ENCODE measurements at places on chromosomes 7 and 10.

GRCh38 chr7:26856176-26856985 is 8.0 kb downstream of the SKAP2 start:
- DNase-seq = no peak

DNA sequence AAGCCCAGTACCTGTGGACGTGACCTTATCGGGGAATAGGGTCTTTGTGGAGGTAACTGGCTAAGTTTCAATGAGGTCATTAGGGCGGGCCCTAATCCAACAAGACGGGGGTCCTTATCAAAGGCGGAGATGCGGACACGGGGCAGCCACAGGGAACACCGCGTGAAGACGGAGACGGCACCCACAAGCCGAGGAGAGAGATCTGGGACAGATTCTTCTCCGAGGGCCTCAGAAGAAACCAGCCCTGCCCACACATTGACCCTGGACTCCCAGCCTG is 516.9 kb downstream of the DNAJB6 start:
- DNase-seq = no peak

DNA sequence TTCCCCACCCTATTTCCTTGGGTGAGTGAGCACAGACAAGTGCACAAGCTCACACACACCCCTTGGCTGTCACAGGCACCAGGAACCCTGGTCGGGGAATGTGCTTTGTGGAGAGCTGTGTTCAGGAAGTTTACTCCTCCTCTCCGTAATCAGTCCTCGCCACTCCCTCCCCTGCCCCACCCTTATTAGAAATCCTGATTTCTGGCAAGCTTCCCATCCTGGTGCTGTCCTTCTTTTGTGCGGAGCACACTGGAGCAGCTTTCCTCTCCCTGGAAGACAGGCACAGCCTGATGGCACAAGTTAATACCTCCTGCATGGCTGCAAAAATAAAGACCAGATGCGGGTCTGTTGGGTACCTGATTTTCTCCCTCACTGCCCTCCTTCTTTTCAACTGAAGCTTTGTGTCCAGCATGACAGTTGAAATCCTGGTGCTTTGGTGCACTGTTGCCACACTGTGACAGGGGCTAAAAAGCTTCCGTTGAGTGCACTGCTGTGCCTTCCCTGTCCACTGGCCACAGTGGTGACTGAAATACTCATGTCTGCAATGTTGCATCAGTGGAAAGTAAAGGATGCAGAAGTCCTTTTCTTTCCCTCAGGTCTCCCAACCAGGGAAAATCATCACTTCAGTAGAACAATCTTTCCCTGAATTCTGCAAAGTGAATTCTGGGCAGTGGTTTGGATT is 55.0 kb downstream of the LRRC4 start:
- DNase-seq = no peak

DNA sequence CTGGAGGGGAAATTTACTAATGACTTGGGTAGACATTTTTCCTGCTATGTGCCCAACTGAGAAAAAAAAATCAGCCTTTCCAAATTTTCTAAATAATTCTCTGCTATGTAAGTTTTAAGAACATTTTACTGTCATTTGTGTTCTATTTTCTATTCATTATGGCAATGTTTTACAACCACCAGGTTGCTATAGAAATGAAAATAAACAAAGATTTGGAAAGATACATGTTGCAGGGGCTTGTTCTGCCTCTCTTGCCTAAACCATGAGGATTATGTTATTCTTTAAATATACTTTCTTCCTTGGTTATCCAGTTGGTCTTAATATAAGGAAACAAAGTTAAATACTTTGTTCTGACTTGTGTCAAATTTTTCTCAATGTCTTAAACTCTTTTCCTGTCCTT is 257.2 kb downstream of the TWIST1 start:
- no peak for DNase-seq

GRCh38 chr10:120982507-120982906 is 131.3 kb downstream of the WDR11 start:
- no peak for DNase-seq

DNA sequence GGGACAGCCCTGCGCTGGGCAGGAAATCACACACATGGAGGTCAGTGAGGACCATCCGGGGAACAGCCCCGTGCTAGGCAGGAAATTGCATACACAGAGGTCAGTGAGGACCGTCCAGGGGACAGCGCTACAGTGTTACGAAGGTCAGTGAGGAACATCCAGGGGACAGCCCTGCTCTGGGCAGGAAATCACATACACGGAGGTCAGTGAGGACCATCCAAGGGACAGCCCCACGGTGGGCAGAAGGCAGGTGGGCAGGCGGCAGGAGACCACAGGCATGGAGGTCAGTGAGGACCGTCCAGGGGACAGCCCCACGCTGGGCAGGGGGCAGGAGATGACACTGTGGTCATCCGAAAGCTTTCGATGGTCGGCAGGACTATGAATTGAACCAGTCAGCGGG is 79.7 kb downstream of the PTPRN2 start:
- no peak for DNase-seq

DNA sequence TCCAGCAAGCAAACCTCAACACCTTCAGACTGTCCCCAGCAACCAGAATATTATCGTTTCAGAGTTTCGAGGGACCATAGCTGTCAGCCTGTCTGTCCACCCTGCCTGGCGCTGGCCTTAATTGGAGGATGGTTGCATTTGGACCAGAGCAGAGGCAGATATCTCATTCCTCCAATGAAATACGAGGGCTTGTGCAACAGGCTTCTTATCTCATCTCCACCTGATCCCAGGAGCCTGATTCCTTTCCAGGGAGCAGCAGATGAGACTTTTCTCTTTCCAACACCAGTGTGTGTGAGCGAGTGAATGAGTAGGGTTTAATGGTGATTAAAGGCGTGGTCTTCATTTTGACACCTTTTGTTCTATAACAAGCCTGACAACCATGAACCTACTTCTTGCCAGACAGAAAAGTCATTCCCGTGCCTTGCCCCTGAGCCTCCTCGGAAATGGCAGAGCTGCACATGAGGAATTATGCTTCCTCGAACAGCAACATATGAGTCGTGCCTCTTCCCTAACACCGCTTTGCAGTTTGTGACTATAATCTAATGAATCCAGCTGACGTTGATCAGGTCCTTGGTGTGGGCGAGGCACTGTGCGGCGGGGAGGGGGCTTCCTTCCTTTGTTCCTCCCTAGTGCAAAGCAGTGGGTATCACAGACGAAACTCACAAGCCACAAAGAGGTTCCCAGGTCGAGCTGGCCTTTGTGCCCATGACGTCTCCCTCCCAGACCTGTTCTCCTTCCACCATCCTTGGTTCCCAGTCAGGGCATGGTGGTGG is 147.4 kb downstream of the CUX1 start:
- no peak for DNase-seq

- DNase-seq = no peak
These were observed 140.5 kb downstream of the LRRC4 start for GRCh38 chr7:127890726-127891125.

GRCh38 chr10:12808014-12808613 is 193.4 kb downstream of the CCDC3 start:
- no peak for DNase-seq

GRCh38 chr7:99003419-99003818 is 125.1 kb downstream of the TRRAP start:
- DNase-seq = no peak

DNA sequence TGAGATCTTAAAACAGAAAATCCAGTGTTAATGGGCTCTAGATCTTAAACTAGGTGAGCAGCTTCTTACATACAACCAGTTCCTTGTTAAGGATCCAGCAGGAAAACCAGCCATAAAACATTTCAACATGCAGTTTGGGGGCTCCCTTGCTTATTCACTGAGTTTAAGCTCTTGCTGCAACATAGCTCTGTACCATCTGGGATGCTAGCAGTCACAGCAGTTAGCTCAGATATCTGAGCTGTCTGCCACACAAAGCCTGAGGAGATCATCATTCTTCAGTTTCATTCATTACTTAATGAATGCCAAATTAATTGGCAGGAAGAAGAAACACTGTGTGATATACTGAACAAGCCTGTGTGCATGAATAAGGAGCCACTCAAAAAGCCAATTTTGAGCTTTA is 62.8 kb downstream of the PODXL start:
- DNase-seq = no peak

GRCh38 chr7:18289788-18290187 is 205.8 kb upstream of the HDAC9 start:
- DNase-seq = no peak

DNA sequence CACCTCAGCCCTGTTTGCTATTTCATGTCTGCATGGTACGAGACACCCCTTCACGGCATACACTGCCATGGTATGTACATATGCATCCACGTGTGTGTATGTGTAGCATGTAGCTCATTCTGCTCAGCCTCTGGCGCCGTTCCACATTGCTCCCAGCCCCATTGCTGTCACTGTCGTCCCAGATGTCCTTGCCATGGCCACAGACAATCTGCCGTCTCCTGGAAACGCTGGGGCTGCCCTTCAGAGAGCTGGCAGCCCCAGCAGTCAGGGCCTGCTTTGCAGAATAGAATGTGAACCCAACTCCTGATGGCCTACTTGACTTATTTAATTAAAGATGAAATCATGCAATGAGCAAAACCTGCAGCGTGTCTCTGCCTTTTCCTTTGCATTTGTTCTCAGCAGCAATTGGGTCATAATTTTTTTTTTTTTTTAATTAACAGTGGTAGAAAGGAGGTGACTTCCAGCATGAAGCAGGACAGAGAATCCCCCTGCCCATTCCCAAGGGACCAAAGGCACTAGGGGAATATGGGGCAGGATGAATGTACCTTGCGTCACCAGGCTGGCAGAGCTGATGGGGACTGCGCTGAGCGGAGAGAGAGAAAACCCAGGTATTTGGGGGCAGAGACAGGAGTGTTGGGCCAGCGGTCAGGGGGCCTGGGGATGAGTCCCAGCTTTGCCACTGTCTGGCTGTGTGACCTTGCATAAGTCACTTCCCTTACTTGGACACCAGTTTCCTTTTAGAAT is 49.2 kb downstream of the CHST3 start:
- DNase-seq = no peak

GRCh38 chr10:78148216-78148960 is 114.7 kb downstream of the RPS24 start:
- DNase-seq = no peak

DNA sequence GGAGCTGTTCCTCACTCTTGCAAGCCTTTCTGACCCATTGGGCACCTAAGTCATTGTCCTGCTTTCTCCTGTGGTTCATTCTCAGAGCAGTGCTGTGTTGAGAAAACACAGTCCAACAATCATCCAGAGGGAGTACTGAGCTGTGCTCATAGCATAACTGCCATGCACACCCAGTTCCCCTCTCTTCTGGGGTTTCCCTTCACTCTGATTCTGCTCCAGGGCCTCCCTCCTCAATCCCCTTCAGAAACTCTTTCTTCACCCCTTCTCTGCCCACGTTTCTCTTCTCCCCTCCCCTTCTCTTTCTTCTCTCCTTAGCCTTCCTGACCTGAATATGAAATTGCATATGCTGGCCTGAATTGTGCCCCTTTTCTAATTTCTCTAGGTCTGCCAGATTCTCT is 155.8 kb downstream of the AOAH start:
- no peak for DNase-seq

DNA sequence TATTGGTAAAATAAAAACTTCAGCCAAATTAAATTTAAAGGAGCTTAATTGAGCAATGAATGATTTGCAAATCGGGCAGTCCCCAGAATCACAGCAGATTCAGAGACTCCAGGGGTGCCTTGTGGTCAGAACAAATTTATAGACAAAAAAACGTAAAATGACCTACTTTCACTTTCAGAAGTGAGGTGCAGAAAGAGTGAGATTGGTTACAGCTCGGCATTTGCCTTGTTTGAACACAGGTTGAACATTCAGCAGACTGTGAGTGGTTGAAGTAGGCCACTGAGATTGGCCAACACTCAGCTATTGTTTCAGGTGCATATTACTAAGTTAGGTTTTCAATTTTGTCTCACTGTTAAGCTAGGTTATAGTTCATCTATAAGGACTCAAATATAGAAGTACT is 153.4 kb downstream of the BICC1 start:
- DNase-seq = no peak

- no peak for DNase-seq
These were observed 312.5 kb upstream of the CHRM2 start for GRCh38 chr7:136555933-136556332.

DNA sequence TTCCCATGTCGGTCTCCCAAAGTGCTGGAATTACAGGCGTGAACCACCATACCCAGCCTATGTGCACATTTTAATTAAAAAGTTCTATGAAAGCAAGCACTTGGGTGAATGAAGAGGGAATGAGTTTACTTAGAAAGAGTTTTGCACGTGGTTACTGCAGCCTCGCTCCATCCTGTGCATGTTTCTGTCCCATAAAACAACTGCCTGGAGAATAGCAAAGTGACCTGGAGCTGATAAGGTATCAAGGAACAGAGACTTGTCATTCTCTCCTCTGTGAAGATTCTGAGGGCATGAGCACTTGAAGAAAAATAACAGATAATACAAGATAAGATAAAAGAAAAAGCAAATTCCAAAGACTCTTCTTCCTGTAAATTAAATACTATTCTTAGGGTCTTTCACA is 112.2 kb upstream of the JCAD start:
- no peak for DNase-seq

GRCh38 chr7:29337546-29338116 is 143.1 kb downstream of the CHN2 start:
- no peak for DNase-seq

GRCh38 chr10:104045151-104046089 is 40.3 kb downstream of the COL17A1 start:
- DNase-seq = no peak

- DNase-seq = no peak
These were observed 397.2 kb upstream of the IGFBP3 start for GRCh38 chr7:46318276-46318675.

DNA sequence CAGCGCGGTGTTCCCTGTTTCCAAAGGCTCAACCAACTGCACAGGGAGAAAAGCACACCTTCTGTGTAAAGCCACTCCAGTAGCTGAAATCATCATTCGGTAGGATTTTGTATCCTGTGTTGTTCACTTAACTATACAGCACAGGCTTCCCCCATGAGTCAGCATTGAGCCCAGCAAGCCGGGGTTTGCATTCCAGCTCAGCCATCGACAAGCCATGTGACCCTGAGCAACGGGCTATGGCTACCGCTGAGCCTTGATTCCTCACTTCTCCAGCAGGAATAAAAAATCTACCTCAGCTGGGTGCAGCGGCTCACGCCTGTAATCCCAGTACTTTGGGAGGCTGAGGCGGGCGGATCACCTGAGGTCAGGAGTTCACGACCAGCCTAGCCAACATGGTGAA is 44.1 kb upstream of the ATP6V0A4 start:
- no peak for DNase-seq
